GM19239 (cell line): ENCODE measurements at places on chromosomes 13 and 19.

GRCh38 chr13:48851707-48852106, 124.0 kb upstream of the FNDC3A start:
- DNase-seq, result no peak

- DNase-seq, result no peak
Measured at GRCh38 chr19:44553478-44554171, 24.1 kb upstream of the CEACAM20 start.

- DNase-seq, result no peak
Measured at GRCh38 chr13:41457589-41458186, 338 bp downstream of the RGCC start.

GRCh38 chr19:17021793-17022590, 4.6 kb downstream of the CPAMD8 start:
- DNase-seq, result no peak

DNA sequence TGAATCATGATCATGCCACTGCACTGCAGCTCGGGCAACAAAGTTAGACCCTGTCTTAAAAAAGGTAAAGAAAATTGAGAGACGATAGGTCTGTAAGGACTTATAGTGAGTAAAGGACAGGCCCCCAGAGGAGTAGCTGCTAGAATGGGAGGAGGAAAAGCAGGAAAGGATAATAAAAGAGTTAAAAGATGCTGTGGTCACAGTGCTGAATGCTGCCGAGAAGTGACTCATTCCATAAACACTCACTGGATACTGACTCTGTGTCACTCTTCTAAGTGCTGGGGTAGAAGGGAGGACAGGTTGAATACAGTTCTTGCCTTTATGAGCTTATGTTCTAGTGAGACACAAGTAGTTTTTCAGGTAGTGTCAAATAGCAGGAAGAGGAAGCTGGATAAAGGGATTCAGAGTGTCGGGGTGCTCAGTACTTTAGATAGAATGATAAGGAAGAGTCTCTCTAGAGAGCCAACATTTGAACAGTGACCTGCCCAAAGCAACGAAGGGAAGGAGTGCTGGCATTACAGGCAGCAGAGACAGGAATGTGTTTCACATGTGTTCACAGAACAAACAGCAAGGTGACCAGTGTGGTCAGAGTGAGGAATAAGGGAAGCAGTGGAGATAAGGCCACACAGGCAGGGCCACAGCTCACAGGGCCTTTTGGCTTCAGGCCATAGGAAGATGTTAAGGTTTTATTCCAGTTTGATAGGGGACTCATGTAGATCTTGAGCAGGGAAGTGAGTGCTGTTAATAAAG, 1240.5 kb downstream of the UQCRFS1 start:
- no peak for DNase-seq

DNA sequence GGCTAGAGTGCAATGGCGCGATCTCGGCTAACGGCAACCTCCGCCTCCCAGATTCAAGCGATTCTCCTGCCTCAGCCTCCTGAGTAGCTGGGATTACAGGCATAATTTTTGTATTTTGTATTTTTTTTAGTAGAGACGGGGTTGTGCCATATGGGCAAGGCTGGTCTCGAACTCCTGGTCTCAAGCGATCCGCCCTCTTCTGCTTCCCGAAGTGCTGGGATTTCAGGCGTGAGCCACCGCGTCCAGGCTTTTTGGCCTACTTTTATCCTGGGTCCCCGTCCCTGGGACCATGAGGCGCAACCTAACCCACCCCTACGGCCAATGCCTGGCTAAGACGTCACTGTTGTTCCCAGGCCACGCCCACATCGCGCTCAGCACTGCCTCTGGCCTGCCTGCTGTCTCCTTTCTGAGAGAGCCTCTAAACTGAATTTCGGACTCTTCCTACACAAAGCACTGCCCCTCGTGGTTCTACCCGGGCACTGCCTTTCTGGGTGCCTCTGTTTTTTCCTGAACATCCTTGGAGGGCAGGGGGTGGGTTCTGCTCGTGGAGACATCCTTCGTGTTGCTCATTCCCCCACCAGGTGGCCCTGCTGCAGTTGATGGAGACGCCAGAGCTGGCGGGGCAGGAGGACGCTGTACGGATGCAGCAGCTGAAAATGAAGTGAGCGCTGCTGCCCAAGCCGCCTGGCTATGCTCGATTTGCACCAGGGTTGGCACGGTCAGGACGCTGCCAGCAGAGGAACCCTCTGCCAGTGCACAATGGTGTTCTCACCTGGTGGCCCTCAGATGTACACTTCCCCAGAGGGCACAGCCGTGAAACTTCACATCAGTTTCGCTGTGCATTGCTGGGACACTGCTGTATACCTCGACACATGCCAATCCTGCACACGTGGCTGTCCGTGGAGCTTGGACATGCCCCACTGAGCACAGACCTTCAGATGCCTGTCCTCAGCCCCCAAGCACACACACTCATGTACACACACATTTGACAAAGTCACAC, 2.0 kb downstream of the REX1BD start:
- no peak for DNase-seq

- DNase-seq, result no peak
Measured at GRCh38 chr19:29532097-29532496, 6.3 kb downstream of the VSTM2B start.

- DNase-seq, result no peak
Measured at GRCh38 chr13:72180253-72180952, 313.4 kb upstream of the DACH1 start.

- no peak for DNase-seq
Measured at GRCh38 chr19:44925114-44925891, 10.9 kb downstream of the APOC1 start.

- DNase-seq, result no peak
Measured at GRCh38 chr19:17235971-17236777, 9.5 kb downstream of the NR2F6 start.

GRCh38 chr13:46908501-46908900, 11.6 kb upstream of the HTR2A start:
- DNase-seq, result no peak

GRCh38 chr19:41785653-41786052, 10.7 kb upstream of the CEACAM3 start:
- DNase-seq, result peak; percentile 65
